ENCODE measurements at places on chromosomes 1 and 21.
A peak's percentile ranks its signal among the peaks of the same experiment; 100 is the strongest.

GRCh38 chr1:27275696-27276095 is 41.3 kb downstream of the WDTC1 start:
- peaks cover 26% of the 10 kb centered on the region for H3K36me3 ChIP-seq
- no peaks in the 10 kb centered on the region for H3K27me3 ChIP-seq
- no peak for DNase-seq
- no peak overlapping the region for H3K4me3 ChIP-seq

DNA sequence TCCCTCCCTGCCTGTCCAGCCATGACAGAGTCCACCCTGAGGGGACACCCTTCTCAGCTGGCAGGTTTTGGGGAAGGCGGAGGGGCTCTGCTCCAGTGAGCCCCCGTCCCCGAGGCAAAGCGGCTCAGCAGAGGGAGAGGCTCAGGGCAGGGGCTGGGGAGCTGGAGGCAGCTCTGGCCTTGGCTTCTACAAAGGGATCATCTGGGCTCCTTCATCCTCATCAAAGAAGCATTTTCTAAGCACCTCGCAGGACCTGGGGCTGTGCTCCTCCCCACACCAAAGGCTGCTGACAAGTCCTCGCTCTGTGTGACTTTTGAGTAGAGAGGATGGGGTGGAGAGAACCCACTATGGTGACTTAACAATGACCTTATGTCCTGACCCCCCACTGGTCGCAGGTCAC is 21.0 kb upstream of the CLSTN1 start:
- no peak overlapping the region for H3K4me3 ChIP-seq
- peaks cover 15% of the 10 kb centered on the region for H3K4me1 ChIP-seq
- H3K36me3 ChIP-seq = no peaks in the 10 kb centered on the region
- H3K27me3 ChIP-seq = no peaks in the 10 kb centered on the region

DNA sequence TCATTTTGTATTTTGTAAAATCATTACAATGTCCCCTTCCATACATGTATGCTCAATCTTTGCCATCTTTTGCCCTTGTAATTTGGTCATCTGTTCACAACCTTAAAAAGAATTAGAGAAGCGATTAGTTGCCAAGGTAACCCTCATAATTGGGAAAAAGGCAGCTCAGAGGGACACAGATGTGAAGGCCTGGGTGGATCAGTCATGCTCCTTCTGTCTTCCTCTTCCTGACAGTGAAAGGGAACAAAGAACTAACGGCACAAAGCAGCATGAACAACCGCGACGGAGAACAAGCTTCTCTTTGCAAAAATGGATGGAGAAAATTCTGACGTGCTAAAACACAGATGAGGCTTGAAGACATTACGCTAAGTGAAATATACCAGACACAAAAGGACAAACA is 78.7 kb upstream of the COG2 start:
- no peak for DNase-seq
- no peak overlapping the region for H3K4me3 ChIP-seq
- H3K36me3 ChIP-seq = no peaks in the 10 kb centered on the region
- no peaks in the 10 kb centered on the region for H3K4me1 ChIP-seq
- no peak overlapping the region for H3K27ac ChIP-seq

DNA sequence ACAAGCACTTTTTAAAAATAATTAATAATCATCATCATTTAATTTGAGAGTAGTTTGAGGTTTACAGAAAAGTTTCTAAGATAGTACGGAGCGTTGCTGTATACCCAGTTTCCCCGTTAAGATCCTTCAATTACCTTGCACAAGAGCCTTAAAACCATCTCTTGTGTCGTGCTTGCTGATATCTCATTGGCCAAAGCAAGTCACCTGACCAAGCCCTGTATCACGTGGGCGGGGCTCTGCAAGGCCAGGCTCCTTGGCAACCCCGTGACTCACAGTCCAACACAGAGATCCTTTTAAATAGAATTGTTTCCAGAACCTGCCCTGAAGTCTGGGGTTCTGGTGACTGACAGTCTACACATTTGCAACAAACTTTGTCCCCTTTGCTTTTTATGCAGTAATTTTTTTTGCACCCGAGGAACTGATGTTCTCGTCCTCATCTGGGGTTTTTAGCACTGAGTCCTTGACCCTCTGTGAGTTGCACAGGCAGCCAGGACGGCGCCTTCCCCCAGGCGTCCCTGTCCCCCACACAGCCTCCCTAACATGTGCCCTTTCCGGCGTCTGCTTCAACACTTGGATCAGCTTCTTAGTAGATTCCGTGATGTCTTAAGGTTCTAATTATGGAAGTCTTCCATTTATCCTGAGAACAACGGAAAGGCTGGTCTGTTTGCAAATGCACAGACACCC is 183.3 kb upstream of the TMEM51 start:
- no peaks in the 10 kb centered on the region for H3K36me3 ChIP-seq
- H3K4me1 ChIP-seq = peaks cover 9% of the 10 kb centered on the region
- no peak overlapping the region for H3K27ac ChIP-seq
- DNase-seq = no peak
- H3K4me3 ChIP-seq = no peak overlapping the region

DNA sequence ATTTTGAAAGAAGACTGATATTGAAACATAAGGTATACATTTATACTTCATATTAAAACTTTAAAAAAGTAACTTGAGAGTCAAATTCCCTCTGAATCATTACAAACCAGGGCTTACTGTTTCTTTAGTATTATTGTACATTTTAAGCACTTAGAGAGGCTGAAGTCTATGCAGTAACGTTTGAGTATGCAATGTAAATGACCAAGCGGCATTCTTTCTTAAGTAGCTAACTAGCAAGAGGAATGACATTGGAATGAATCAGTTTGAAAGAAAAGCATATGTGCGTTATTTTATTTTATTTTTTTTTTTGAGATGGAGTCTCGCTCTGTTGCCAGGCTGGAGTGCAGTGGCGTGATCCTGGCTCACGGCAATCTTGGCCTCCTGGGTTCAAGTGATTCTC is 24.3 kb downstream of the WNT2B start:
- no peak for DNase-seq
- no peak overlapping the region for H3K27ac ChIP-seq
- no peak overlapping the region for H3K4me3 ChIP-seq
- no peaks in the 10 kb centered on the region for H3K36me3 ChIP-seq
- no peaks in the 10 kb centered on the region for H3K27me3 ChIP-seq
- H3K4me1 ChIP-seq = no peaks in the 10 kb centered on the region

DNA sequence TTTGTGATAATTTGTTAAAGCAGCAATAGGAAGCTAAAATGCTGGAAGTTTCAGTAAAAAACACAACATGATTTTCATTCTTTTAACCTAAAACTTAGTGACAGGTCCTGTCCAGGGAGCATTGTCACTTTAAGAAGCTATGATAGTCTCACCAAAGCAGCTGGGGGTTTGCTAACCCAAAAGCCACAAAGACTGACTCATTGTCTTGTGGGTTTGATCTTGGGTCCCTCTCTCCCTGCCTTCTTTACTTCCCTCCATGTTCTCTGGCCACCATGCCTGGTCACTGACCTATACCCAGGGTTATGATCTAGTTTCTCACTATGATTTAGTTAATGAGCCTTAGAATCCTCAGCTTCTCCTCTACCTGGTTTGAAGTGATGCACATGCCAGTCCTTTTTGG is 213.5 kb upstream of the PTGFR start:
- no peak overlapping the region for H3K4me3 ChIP-seq
- H3K27ac ChIP-seq = no peak overlapping the region
- H3K4me1 ChIP-seq = no peaks in the 10 kb centered on the region
- peaks cover 7% of the 10 kb centered on the region for H3K27me3 ChIP-seq
- peaks cover 4% of the 10 kb centered on the region for H3K36me3 ChIP-seq
- no peak for DNase-seq

DNA sequence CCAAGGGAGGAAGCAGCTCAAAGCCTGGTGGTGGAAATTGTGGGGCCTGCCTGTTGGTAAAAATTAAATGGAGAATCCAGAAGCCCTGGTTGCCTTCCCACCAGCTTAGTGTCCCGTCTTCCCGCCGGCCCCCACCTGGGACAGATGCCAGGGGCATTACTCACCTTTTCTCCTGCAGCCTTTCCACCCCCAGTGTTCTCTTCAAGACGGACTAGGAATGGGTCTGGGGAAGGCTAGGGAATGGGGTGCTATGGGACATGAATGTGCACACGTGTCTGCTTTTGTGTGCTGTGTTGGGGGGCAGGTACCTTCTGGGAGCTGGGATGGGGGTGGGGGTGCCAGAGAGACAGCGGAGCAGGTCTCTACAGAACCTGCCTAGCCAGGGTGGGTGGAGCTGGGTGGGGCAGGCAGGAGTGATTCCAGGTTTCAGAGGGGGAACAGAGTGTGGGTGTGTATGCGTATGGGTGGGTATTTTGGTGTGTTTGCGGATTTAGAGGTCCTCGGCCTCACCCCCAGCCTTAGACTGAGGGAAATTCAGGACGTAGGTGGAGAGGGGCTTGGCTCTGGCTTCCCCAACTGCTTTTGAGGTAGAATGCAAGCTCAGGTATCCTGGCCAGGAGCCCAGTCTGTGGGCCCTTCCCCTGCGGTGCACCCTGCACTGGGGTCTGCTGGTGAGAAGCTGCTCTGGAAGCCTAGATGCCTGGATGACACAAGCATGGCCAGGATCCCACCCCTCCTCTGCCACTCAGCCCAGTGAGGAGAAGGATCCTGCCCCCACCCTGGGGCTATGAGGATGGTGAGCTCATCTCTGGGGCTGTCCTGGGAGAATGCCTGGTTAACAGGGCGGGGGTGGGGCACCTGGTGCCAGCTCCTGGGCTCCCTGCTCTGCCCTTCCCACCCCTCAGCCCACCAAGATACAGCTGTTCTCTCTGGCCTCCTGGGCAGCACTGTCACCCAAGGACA is 7.8 kb downstream of the VANGL2 start:
- no peaks in the 10 kb centered on the region for H3K27me3 ChIP-seq
- no peak overlapping the region for H3K27ac ChIP-seq
- no peak overlapping the region for H3K4me3 ChIP-seq

- no peaks in the 10 kb centered on the region for H3K27me3 ChIP-seq
- no peaks in the 10 kb centered on the region for H3K36me3 ChIP-seq
- H3K4me3 ChIP-seq = no peak overlapping the region
- peaks cover 66% of the 10 kb centered on the region for H3K4me1 ChIP-seq
Observed at GRCh38 chr1:160651433-160652064, 4.7 kb upstream of the SLAMF1 start.

DNA sequence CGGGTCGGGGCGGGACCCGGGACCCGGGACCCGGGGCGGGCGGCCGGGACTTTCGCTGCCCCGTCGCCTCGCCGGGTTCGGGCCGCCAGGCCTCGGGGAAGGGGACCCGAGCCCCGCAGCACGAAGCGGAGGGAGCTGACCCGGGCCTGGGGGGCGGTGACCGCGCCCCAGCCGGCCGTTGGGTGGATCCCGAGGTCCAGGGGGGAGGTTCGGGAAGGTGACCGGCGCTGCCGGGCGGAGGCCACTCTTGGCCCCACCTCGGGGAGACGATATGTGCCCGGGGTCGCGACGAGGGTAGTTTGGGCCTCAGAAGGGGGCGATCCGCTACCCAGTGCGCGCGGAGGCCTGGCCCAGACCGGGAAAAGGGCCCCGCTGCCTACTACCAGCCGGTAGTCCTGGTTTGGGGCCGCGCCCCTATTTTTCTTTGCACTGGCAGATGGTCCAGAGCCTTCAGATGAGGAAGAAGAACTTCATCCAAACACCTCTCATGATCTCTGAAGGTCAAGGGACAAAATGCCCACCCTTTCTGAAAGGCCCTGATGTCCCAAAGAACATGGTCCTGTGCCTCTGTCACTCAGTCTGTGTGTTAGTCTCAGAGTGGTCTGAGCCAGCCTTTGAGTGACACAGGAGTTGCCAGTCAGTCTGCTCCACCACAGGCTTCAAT is 766 bp downstream of the AGO4 start:
- peaks cover 11% of the 10 kb centered on the region for H3K4me1 ChIP-seq
- H3K27me3 ChIP-seq = no peaks in the 10 kb centered on the region
- DNase-seq = no peak

- peaks cover 14% of the 10 kb centered on the region for H3K4me1 ChIP-seq
- H3K4me3 ChIP-seq = no peak overlapping the region
- no peaks in the 10 kb centered on the region for H3K27me3 ChIP-seq
- peaks cover 10% of the 10 kb centered on the region for H3K36me3 ChIP-seq
Observed at GRCh38 chr1:46697053-46697452, 21.9 kb downstream of the EFCAB14 start.

GRCh38 chr1:18652791-18653190 is 22.1 kb downstream of the PAX7 start:
- H3K4me1 ChIP-seq = peaks cover 59% of the 10 kb centered on the region
- H3K27me3 ChIP-seq = peaks cover 38% of the 10 kb centered on the region
- H3K27ac ChIP-seq = peak overlapping the region; percentile 48
- no peaks in the 10 kb centered on the region for H3K36me3 ChIP-seq
- no peak for DNase-seq
- peak overlapping the region; percentile 71 for H3K4me3 ChIP-seq

- H3K4me1 ChIP-seq = peaks cover 66% of the 10 kb centered on the region
- H3K27me3 ChIP-seq = no peaks in the 10 kb centered on the region
- peak; percentile 26 for DNase-seq
- H3K27ac ChIP-seq = peak overlapping the region; percentile 94
- H3K36me3 ChIP-seq = no peaks in the 10 kb centered on the region
Observed at GRCh38 chr1:223712850-223713474, 623 bp downstream of the CAPN2 start.

DNA sequence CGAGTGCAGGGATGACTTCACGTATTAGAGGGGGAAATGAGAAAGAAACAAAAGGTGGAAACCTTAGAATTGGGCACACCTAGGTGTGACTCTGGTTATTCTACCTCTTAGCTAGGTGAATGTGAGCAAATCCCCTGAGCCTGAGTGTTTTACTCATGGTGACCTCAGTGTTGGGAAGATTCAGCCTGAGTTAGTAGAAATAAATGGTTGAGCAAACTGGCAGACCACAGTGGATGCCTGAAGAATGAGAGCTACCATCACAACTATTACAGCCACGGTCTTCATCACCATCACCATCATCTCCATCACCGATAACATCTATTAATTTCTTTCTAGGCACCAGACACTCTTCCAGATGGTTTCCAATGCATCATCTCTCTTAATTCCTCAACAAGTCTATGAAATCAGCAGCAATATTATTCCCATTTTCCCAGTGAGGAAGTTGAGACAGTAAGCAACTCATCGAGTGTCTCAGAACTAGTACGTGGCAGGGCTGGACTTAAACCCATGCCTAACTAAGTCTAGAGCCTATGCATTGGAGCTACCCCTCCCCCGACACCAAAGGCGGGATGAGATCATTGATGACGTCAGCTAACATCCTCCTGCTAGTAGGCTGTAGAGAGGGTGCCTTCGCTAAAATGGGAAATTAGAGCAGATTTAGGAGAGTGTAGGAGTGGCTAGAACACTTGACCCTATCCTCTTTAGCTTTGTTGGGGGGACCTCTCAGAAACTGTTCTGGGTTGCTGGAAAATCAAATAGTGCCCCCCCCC is 7.9 kb upstream of the KAZN start:
- H3K27me3 ChIP-seq = peaks cover 20% of the 10 kb centered on the region
- no peak overlapping the region for H3K4me3 ChIP-seq
- H3K27ac ChIP-seq = no peak overlapping the region
- no peak for DNase-seq

DNA sequence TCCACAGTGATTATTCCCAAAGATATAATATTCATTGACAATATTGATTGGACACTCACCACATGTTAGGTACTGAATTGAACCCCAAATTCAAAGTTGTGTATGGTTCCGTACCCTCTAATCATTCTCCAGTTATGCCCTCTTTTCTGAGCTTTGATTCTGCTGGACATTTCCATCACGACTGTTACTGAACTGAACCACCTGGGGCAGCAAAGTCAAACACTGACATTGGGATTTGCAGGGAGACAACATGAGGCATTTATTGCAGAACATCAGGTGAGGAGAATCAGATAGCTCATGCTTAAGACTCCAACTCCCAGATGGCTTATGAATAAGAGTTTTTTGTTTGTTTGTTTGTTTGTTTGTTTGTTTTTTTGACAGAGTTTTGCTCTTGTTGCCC is 420.9 kb downstream of the DISC1 start:
- no peak for DNase-seq
- H3K4me1 ChIP-seq = no peaks in the 10 kb centered on the region
- peaks cover 3% of the 10 kb centered on the region for H3K27me3 ChIP-seq
- no peak overlapping the region for H3K4me3 ChIP-seq

GRCh38 chr1:151935154-151935553 is 25.8 kb upstream of the THEM4 start:
- no peak for DNase-seq
- H3K4me1 ChIP-seq = peaks cover 4% of the 10 kb centered on the region
- H3K4me3 ChIP-seq = no peak overlapping the region

All from naive thymus-derived CD8-positive, alpha-beta T cell (primary cell).